ENCODE measurements at places on chromosomes 2 and 18. TPM values are rescaled to one million over a fixed set of nuclear protein-coding genes. Genes with fewer than 3 reads are reported as not detected.

The POTEC gene
- not detected for total RNA-seq

The SIGLEC15 gene
- total RNA-seq: 0.19 TPM

The CD226 gene
- total RNA-seq: under 0.01 TPM

The RPS27A gene
- 954 TPM for total RNA-seq

The TNFRSF11A gene
- total RNA-seq: 11.9 TPM

The CPLX4 gene
- total RNA-seq: not detected

The SGPP2 gene
- not detected for total RNA-seq

The COL4A4 gene
- total RNA-seq: under 0.01 TPM

All from vein endothelial cell (primary cell).